MCF 10A (cell line): ENCODE measurements at places on chromosomes 13 and 19. TPM values are rescaled to one million over a fixed set of nuclear protein-coding genes. Genes with fewer than 3 reads are reported as not detected.
A peak's percentile ranks its signal among the peaks of the same experiment; 100 is the strongest.

EDDM13 gene
- not detected in 2 replicates for total RNA-seq

DNA sequence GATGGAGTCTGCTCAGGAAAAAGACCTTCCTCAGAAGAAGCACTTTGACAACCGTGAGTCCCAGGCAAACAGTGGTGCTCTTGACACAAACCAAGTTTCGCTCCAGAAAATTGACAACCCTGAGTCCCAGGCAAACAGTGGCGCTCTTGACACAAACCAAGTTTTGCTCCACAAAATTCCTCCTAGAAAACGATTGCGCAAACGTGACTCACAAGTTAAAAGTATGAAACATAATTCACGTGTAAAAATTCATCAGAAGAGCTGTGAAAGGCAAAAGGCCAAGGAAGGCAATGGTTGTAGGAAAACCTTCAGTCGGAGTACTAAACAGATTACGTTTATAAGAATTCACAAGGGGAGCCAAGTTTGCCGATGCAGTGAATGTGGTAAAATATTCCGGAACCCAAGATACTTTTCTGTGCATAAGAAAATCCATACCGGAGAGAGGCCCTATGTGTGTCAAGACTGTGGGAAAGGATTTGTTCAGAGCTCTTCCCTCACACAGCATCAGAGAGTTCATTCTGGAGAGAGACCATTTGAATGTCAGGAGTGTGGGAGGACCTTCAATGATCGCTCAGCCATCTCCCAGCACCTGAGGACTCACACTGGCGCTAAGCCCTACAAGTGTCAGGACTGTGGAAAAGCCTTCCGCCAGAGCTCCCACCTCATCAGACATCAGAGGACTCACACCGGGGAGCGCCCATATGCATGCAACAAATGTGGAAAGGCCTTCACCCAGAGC lies 16.2 kb upstream of the ZNF544 start:
- peak; percentile 22 for DNase-seq

GRCh38 chr19:4909156-4909896 lies at the start of gene UHRF1:
Gene UHRF1, plus strand, starts transcription at chr19:4909501. Its CDS starts 1,385 bp downstream, at chr19:4910886.
- peak; percentile 31 for DNase-seq

- DNase-seq = no peak
Measured at GRCh38 chr13:46593398-46593797, 40.4 kb downstream of the LRCH1 start.

DNA sequence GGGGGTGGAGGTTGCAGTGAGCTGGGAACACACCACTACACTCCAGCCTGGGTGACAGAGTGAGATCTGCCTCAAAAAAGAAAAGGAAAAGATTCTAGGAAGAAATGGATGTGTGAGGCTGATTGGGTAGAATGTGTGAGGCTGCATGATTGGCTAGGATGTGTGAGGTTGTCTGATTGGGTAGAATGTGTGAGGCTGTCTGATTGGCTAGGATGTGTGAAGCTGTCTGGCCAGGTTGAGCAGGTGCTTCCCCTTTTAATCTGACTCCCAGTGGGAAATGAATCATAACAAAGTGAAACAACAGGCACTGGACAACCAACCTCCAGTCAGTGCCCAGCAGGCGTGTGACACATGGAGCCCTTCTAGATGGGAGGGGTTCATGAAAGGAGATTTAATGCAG lies 14.7 kb downstream of the C13orf46 start:
- DNase-seq = no peak

OR4F17 gene
- not detected in 2 replicates for total RNA-seq

GRCh38 chr13:78680115-78680561 lies 21.2 kb upstream of the OBI1 start:
- DNase-seq = no peak

DNA sequence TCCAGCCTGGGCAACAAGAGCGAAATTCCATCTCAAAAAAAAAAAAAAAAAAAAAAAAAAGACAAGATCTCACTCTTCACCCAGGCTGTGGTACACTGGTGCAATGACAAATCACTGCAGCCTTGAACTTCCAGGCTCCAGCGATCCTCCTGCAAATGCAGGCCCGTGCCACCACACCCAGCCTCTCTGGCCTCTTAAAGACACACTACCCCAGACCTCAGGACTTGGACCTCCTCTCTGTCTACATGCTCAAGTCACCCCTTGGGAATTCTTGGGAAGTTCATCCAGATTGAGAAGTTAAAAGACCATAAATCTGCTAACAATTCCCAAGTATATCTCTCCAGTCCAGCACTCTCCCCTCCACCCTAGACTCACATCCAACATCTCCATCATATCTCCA lies 10.6 kb upstream of the HIPK4 start:
- DNase-seq = no peak
